ENCODE measurements at places on chromosomes 3 and 15. TPM values are rescaled to one million over a fixed set of nuclear protein-coding genes. Genes with fewer than 3 reads are reported as not detected.
A peak's percentile ranks its signal among the peaks of the same experiment; 100 is the strongest.

IMPG2 gene
- 0.05 TPM for total RNA-seq

GRCh38 chr3:70990723-70991122 is 592.8 kb downstream of the FOXP1 start:
- DNase-seq, result no peak
- no peak overlapping the region for H3K4me3 ChIP-seq
- H3K27me3 ChIP-seq, result no peaks in the 10 kb centered on the region
- H3K4me1 ChIP-seq, result no peaks in the 10 kb centered on the region
- H3K36me3 ChIP-seq, result no peaks in the 10 kb centered on the region

CEP19 gene
- 3.4 TPM for total RNA-seq

DNA sequence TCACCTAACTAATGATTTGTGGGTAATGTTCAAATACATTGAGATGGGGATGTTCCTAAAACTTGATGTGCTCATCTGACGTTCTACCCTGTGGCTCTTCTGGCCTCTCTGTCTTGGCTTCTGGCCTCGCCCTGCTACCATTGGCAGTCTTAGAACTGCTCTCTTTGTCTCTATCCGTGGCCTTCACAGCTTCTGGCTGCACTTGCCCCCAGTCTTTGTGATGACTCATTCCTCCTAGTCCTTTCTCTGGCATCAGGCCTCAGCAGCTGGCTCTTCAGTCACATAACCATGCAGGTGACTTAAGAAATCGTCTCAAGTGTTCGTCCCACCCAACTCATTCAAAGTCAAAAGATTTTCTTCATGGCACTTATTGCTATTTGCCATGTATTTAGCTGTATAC is 188.1 kb downstream of the BBX start:
- H3K4me1 ChIP-seq, result no peaks in the 10 kb centered on the region
- H3K4me3 ChIP-seq, result no peak overlapping the region
- no peaks in the 10 kb centered on the region for H3K36me3 ChIP-seq
- no peaks in the 10 kb centered on the region for H3K27me3 ChIP-seq

- peak overlapping the region; percentile 67 for H3K27ac ChIP-seq
- H3K4me1 ChIP-seq, result peaks cover 96% of the 10 kb centered on the region
- peaks cover 27% of the 10 kb centered on the region for H3K36me3 ChIP-seq
Measured at GRCh38 chr15:67080900-67081431, 15.6 kb downstream of the SMAD3 start.

SPTBN5 gene
- 2.6 TPM for total RNA-seq

DNA sequence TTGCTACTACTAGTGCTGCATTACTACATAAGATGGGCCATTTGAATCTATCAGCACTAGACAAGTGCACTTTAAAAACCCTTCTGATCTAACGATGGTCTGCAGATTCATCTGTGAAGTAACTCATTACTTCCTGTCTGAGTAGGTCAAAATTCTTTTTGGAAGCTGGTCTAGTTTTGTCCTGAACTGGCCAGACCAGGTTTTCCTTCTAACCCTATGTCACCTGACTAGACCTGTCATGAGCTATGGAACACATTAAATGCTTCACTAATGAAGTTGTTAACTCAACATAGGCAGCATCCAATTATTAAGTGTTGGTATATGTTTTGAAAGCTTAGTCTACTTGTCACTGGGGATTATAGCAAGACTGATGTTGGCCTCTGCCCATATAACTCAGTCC is 10.1 kb upstream of the RBM5 start:
- no peak for DNase-seq
- H3K27me3 ChIP-seq, result no peaks in the 10 kb centered on the region
- H3K4me1 ChIP-seq, result no peaks in the 10 kb centered on the region
- H3K36me3 ChIP-seq, result no peaks in the 10 kb centered on the region

THAP10 gene
- total RNA-seq, result 5.5 TPM

DNA sequence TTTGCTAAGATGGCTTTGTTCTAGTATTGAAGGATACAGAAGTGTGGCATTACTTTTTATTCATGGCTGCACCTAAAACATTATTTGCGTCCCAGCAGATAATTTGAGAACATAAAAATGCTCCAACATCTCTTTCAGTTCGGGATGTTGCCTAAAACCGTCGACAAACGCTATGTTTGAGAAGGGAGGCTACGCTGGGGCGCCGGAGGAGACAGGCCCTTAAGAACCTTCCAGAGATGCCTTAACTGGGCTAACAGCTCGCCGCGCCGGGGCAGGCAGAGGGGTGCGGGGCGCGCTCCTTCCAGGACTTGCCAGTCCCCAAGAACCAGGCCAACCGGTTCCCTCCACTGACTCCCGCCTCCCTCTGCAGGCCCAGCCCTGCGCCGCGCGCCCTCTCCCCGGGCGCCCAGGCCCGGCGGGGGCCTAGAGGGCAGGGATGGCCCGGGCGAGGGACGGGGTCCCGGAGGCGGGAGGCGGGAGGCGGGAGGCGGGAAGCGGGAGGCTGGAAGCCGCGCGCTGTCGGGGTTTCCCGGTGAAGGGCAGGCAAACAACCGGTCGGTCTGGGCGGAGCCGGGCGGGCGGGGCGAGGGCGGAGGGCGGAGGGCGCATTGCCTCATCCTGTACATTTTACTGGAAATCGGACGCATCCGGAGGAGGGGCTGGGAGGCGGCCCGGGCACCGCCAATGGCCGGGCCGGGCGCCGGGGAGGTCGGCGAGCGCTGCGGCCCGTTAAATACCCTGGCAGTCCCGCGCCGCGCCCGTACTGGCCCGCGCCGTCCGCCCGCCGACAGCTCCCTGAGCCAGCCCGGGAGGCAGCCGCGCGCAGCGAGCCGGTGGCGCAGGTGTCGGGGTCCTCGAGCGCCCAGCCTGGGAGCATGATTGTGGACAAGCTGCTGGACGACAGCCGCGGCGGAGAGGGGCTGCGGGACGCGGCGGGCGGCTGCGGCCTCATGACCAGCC is at the start of gene NFKBIZ:
TSS of gene NFKBIZ (plus strand) at position 761 of the 960 bp plus-strand sequence. CDS start at position 876, 115 bp downstream.
- peak; percentile 91 for DNase-seq
- H3K36me3 ChIP-seq, result peaks cover 29% of the 10 kb centered on the region
- peak within 1 kb of the TSS; percentile 80 for H3K27ac ChIP-seq
- no peaks in the 10 kb centered on the region for H3K27me3 ChIP-seq
- peak within 1 kb of the TSS; percentile 88 for H3K4me3 ChIP-seq

EPHB3 gene
- 15.7 TPM for total RNA-seq

SERINC4 gene
- total RNA-seq, result 0.46 TPM

Measured in PC-9 (cell line).